CD4-positive, alpha-beta memory T cell (primary cell): ENCODE measurements at places on chromosomes 12 and 14. TPM values are rescaled to one million over a fixed set of nuclear protein-coding genes. Genes with fewer than 3 reads are reported as not detected.

GRCh38 chr12:95073698-95074520, 491 bp upstream of the NR2C1 start:
- no peak for DNase-seq

Gene PLEKHG7
- not detected for total RNA-seq

DNA sequence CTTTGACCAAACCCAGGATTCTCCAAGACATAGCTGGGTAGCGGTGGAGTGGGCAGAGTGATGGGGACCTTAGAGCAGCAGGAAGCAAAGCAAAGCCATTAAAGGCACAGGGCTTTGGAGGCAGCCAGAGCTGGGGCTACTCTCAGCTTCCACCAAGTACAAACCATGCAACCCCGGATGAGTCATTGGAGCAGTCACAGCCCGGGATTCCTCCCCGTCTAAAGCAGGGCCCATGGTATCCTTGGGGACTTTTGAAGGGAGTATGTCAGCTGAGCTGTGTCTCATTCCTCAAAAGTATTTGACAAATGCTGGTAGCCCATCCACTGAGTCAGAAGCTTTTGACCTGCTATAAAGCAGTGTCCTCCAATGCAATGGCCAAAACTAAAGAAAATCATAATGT, 9.7 kb upstream of the IFI27 start:
- no peak for DNase-seq

- no peak for DNase-seq
Observed at GRCh38 chr14:53458368-53458814, 305.3 kb upstream of the DDHD1 start.

Gene BHLHE41
- total RNA-seq, result 0.20 TPM

DNA sequence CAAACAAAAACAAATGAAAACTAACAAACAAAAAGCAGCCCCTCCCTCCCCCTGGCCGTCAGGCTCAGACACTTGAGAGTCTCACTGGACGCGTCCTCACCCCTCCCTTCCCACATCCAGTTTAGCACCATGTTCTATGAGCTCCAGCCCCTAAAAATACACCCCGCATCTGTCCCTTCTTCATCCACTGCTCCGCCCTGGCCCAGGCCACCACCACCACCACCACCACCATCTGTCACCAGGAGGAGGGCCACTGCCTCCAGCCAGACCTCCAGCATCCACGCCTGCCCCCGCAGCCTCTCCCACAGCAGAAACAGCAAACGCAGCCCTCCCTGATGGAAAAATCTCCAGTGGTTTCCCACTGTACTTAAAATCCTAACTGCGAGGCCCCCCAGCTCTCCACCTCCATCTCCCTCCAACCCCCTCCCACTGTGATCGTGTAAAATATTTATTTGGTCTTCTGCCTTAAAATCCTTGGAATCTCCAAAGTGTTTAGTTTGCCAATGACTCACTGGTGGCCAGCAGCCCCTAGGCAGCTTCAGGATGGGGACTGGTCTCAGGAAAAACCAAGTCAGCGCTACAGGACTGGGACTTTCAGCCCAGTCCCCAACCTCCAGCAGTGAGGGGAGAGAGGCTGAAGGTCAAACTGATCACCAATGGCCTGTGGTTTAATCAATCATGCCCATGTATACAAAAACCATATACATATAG, 95.1 kb downstream of the SCARB1 start:
- DNase-seq, result no peak

Gene VAMP1
- total RNA-seq, result 101 TPM

DNA sequence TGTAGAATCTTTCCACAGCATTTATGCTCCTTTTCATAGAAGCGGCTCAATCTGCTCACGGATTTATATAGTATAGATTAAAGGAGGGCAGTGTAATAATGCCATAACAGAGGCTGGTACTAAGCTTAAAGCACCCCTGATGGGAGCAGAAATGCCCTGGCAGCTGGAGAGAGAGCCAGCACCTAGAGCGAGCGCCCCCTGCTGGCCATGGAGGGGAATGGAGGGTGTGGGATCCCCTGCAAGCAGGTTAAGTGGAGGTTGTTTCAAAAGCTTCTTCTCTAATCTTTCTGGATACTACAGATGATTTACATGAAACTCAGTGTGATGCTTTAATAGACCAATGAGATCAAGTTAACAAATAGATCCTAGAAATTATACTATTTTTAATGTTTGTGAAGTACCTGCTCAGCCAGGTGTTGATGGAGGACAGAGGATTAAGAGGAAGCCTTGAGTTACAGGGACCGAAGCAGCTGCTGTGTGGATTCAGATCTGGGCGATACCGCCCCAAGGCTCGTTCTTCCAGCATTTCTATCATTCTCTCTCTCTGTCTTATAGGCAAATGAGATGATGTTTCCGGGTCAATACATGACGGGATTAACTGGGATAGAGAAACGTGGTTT, 1519.3 kb upstream of the TMEM132C start:
- DNase-seq, result peak; percentile 43
